ENCODE measurements at places on chromosomes 13 and 19. TPM values are rescaled to one million over a fixed set of nuclear protein-coding genes. Genes with fewer than 3 reads are reported as not detected.

Gene PPP1R37
- total RNA-seq, result 36.7 TPM

Gene REEP6
- 4.6 TPM for total RNA-seq

Gene THSD1
- total RNA-seq, result 6.1 TPM

Gene FRY
- 77.9 TPM for total RNA-seq

Gene CCNA1
- 2.2 TPM for total RNA-seq

Gene CD79A
- not detected for total RNA-seq

Gene SULT2A1
- total RNA-seq, result not detected

Gene MIA
- total RNA-seq, result 322 TPM

Gene LINGO3
- total RNA-seq, result not detected

Gene IPO5
- total RNA-seq, result 117 TPM

Gene AMH
- total RNA-seq, result 5.4 TPM

Gene RETN
- total RNA-seq, result not detected

Gene SPTBN4
- total RNA-seq, result 19.2 TPM

Gene SLC1A6
- not detected for total RNA-seq

Gene GIPC1
- total RNA-seq, result 122 TPM

Gene ZNF480
- 3.3 TPM for total RNA-seq

Gene NECTIN2
- 85.8 TPM for total RNA-seq

Gene DNM2
- total RNA-seq, result 134 TPM

Gene PTPRH
- 1.3 TPM for total RNA-seq

Gene STK11
- total RNA-seq, result 73.9 TPM
